ENCODE measurements at places on chromosomes 1 and 21.

- H3K36me3 ChIP-seq, result peaks cover 88% of the 10 kb centered on the region
- H3K27me3 ChIP-seq, result no peaks in the 10 kb centered on the region
- peaks cover 12% of the 10 kb centered on the region for H3K4me1 ChIP-seq
- no peak overlapping the region for H3K4me3 ChIP-seq
- DNase-seq, result no peak
These were observed 20.6 kb downstream of the GPR3 start for GRCh38 chr1:27413004-27413403.

DNA sequence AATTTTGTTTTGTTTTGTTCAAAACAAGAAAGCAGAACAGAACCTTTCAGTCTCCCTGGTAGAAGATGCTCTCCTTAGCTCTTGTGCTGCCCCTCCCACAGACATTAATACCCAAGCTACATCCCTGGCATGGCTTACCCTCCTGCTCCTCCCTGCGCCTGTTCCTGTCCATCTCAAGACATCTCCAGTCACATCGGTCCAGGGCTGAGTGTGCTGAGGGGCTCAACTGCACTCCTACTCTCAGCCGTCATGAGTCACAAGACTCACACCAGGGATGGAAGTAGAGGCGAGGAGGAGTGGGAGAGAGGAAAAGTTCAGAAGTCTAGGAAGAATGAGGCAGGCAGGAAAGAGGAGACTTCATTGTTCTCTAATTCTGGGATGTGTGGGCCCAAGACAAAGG lies 9.2 kb upstream of the TACSTD2 start:
- H3K27me3 ChIP-seq, result no peaks in the 10 kb centered on the region
- H3K36me3 ChIP-seq, result no peaks in the 10 kb centered on the region
- no peak for DNase-seq
- H3K4me1 ChIP-seq, result peaks cover 21% of the 10 kb centered on the region

- H3K4me1 ChIP-seq, result no peaks in the 10 kb centered on the region
- H3K4me3 ChIP-seq, result no peak overlapping the region
- H3K36me3 ChIP-seq, result no peaks in the 10 kb centered on the region
- DNase-seq, result no peak
- H3K27ac ChIP-seq, result no peak overlapping the region
- no peaks in the 10 kb centered on the region for H3K27me3 ChIP-seq
These were observed 511.1 kb upstream of the ADGRL4 start for GRCh38 chr1:79517470-79518224.

DNA sequence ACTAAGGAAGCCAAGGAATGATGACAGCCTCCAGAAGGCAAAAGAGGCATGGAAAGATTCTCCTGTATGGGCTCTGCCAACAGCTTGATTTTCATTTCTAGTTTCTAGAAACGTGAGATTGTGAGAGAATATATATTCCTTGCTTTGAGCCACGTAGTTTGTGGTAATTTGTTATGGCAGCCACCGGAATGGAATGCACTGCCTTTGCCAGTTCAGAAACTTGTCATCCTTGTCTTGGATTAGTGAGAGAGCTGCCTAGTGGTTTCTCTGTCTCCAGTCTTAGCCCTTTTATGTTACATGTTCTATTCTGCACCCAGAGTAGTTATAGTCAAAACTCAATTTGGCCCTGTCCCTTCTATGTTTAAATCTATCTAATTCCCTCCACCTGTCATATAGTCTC lies 216.0 kb upstream of the PTGFR start:
- DNase-seq, result no peak
- H3K27ac ChIP-seq, result no peak overlapping the region
- no peak overlapping the region for H3K4me3 ChIP-seq
- H3K36me3 ChIP-seq, result no peaks in the 10 kb centered on the region
- H3K27me3 ChIP-seq, result no peaks in the 10 kb centered on the region
- no peaks in the 10 kb centered on the region for H3K4me1 ChIP-seq

DNA sequence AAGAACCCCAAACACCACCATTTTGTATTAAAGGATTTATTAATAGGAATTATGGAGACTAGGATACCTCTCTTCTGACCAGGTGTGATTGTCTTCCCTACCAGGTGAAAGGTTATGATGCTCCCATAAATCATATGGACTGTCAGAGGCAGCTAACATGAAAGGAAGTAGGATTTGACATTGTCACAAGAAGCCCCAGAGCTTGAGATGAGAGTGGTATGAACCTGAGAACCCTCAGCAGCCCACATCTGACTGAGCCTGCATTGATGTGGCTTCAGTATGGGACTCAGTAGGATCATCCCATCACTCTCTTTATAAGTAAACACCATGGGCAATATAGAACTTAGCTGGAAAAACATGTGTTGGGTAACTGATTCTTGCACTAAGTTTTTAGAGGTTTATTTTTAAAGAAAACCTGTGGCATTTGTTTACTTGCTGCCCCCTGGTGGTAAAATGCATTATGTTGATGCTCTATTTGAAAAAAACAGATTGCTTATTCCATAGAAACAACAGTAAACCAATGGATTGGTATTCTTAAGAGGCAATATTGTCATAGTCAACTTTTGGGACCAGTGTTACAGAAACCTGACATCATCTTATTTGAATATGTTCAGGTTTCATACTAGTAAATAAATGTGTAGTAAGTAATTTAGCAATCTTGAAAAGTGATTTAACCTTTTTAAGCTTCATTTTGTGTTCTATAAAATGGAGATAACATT lies 16.6 kb upstream of the CACYBP start:
- no peak overlapping the region for H3K27ac ChIP-seq
- DNase-seq, result peak; percentile 51
- H3K27me3 ChIP-seq, result no peaks in the 10 kb centered on the region
- no peaks in the 10 kb centered on the region for H3K4me1 ChIP-seq

DNA sequence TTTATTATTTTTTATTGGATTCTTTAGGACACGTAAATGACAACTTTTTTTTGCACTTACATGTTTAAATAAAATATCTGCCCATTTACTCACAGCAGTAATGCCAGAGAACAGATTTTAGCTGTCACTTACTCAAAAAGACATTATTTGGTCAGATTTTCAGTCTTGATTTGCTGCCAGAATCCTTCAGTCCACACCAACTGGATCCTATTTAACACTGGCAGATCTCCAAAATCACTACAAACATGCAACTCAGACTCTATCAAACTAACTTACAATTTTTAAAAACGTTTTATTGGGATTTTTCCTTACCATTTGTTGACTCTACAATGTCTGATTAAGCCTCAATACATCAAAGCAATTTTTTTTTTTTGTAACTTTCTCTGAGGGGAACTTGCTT lies 11.1 kb downstream of the ATP6V1G3 start:
- no peak overlapping the region for H3K27ac ChIP-seq
- no peaks in the 10 kb centered on the region for H3K36me3 ChIP-seq
- H3K4me1 ChIP-seq, result peaks cover 2% of the 10 kb centered on the region
- no peak overlapping the region for H3K4me3 ChIP-seq
- no peak for DNase-seq
- H3K27me3 ChIP-seq, result no peaks in the 10 kb centered on the region

- no peak overlapping the region for H3K27ac ChIP-seq
- DNase-seq, result no peak
- no peak overlapping the region for H3K4me3 ChIP-seq
- no peaks in the 10 kb centered on the region for H3K4me1 ChIP-seq
- H3K36me3 ChIP-seq, result no peaks in the 10 kb centered on the region
These were observed 31.7 kb downstream of the RAB3B start for GRCh38 chr1:51958824-51959223.

DNA sequence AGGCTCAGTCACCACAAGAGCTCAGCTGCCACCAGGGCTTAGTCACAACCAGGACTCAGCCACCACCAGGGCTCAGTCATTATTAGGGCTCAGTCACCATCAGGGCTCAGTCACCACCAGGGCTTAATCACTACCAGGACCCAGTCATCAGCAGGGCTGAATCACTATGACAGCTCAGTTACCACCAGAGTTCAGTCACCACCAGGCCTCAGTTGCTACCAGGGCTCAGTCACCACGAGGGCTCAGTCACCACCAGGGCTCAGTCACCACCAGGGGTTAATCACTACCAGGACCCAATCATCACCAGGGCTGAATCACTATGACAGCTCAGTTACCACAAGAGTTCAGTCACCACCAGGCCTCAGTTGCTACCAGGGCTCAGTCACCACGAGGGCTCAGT lies 196.2 kb downstream of the NPHP4 start:
- H3K36me3 ChIP-seq, result no peaks in the 10 kb centered on the region
- no peak overlapping the region for H3K4me3 ChIP-seq
- H3K27me3 ChIP-seq, result no peaks in the 10 kb centered on the region
